ENCODE measurements at places on chromosomes 4 and X.

DNA sequence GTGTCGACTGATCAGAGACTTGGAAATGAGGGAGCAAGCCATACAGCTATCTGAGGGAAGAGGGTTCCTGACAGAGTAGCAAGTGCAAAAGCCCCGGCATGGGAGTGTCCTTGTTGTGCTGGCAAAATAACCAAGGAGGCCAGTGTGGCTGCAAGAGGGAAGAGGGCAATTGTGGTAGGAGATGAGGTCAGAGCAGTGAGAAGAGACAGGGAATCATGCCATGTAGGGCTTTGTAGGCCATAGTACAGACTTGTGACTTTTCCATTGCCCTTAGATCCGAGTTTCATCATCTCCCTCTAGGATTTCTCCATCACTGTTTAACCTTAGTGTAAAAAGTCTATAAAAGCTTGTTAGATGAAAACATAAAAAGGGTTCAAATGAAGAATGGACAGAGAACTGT, 76.2 kb downstream of the DOCK11 start:
- no peak for DNase-seq

- DNase-seq, result no peak
These were observed 24.8 kb upstream of the CYBB start for GRCh38 chrX:37755025-37755424.

DNA sequence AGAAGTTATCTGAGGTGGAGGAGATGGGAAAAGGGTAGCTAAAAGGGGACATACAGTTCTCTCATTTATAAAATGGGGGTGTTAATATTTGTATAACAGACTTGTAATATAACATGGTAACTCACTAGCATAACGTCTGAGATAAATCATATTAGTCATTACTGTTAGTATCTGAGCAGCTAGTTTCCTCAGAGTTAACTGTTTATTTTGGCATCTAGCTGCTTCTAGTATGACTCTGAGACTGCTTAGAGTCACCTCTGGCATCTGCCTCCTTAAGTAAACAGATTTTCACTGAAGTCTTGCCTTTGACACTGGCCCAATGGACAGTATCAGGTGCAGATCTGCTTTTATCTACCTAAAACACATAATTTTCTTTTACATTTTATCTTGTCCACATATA, 58.1 kb downstream of the SLC30A9 start:
- peak; percentile 45 for DNase-seq

DNA sequence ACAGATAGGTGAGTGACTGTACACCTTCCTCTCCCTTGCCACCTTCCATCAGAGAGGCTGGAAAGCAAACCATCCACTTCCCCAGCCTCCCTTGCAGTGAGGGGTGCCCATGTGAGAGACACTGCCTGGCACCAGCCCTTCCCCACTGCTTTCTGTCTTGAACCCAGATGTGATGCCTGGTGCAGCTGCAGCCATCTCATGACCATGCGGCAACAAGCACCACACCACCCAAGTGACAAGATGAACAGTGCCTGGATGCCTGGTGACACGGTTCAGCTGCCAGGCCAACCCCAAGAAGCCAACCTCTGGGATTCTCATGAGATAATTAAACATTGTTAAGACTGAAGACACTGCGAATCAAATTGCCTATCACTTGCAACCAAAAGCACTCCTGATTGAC, 31.4 kb downstream of the OTOP1 start:
- no peak for DNase-seq

GRCh38 chrX:68072041-68072440, 361.3 kb downstream of the OPHN1 start:
- no peak for DNase-seq

- peak; percentile 27 for DNase-seq
These were observed 807 bp downstream of the PGRMC1 start for GRCh38 chrX:119236623-119237561.

- DNase-seq, result no peak
These were observed 67.1 kb downstream of the PPP2R2C start for GRCh38 chr4:6405397-6405706.

GRCh38 chrX:130728208-130728607, 174.8 kb downstream of the ENOX2 start:
- DNase-seq, result no peak

- DNase-seq, result no peak
These were observed 434.4 kb upstream of the FAM47C start for GRCh38 chrX:36573720-36574119.

- no peak for DNase-seq
These were observed 1814.9 kb downstream of the STIM2 start for GRCh38 chr4:28675582-28675981.

- DNase-seq, result no peak
These were observed 1995.9 kb downstream of the C4orf33 start for GRCh38 chr4:131091896-131092295.

- DNase-seq, result no peak
These were observed 31.3 kb downstream of the HAND2 start for GRCh38 chr4:173498771-173499170.

GRCh38 chr4:152307669-152308068, 228.2 kb downstream of the FBXW7 start:
- no peak for DNase-seq

DNA sequence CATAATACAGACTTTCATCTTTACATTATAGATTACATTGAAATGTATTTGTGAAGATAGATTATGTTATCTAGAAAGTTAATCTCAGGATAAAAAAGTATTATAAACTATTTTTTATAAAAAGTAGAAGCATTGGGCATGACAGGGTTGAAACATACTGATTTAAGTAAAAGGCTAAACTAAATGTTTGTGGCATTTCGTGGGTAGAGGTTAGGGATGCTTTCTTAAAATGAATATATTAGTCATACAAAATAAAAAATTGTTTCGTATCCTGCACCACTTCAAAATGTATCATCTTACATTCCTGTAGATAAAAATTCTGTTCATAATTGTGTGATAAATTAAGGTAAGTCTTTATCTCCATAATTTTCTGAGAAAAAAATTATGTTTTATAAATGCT, 603.6 kb downstream of the SPRY1 start:
- no peak for DNase-seq

GRCh38 chrX:148316446-148316845, 184.0 kb upstream of the AFF2 start:
- DNase-seq, result no peak

DNA sequence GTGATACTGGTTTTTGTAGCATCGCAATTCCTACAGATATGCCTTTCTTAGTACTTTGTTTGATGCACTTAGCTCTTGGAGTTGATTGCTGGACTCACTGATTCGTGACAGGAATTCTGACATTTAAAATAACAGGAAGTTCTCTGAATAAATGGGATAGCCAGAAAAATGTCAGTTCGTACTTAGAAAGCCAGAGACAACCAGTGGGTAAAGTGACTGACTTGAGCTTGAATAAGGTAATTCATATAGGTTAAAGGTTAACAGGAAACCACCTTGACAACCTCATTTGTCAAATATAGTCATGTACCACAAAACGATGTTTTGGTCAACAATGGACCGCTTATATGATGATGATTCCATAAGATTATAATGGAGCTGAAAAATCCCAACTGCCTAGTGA, 181.4 kb downstream of the RPA4 start:
- no peak for DNase-seq

- no peak for DNase-seq
These were observed 134.0 kb upstream of the PDLIM3 start for GRCh38 chr4:185669288-185669687.

- DNase-seq, result no peak
These were observed 75.2 kb upstream of the NUDT6 start for GRCh38 chr4:122997463-122998101.

DNA sequence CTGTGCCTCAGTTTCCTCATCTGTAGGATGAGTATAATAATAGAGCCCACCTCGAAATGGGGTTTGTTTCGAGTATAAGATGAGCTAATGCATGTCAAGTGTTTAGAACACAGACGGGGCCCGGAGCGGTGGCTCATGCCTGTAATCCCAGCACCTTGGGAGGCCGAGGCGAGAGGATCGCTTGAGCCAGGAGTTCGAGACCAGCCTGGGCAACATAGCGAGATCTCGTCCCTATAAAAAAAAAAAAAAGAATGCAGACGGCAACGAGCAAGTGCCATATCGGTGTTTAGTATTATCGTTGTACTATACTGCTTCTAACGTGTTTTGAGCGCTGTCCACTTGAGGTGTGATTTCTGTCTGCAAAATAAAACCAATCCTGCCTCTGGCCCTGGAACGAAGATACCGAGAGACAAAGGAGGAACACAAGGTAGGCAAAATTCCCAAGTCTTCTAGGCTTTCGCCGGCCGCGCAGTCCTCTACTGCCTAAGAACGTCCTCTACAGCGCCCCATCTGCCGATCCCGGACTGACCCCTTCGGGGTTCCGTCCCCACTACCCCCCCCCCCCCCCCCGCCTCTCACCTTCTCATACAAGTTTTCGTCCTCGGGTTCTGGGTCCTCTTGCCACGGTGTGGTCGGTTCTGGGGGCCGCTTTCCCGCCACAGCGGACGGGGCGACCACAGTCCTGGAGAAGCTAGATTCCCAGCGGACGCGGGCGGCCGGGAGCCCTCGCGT, 442 bp downstream of the NDUFB11 start:
- DNase-seq, result no peak

DNA sequence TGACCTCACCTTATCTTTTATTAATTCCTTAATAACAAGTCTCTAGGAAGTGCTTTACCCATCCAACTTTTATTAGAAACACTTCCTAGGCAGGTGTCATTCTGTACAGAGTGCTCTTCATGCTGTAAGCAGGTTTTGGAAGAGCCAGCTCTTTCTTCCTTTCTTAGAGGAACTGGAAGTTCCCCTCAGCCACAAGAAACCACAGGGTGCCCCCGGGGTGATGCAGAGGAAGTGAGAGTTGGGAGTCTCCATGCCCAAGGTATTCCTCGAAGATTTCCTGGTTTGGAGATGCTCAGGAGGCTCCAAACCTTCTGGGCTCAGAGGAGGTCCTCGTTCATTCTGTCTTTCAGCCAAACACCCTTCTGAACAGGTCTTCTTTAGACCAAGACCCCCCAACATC, 83.8 kb downstream of the EGF start:
- no peak for DNase-seq

- no peak for DNase-seq
These were observed 4.8 kb downstream of the MSANTD1 start for GRCh38 chr4:3253808-3254207.

DNA sequence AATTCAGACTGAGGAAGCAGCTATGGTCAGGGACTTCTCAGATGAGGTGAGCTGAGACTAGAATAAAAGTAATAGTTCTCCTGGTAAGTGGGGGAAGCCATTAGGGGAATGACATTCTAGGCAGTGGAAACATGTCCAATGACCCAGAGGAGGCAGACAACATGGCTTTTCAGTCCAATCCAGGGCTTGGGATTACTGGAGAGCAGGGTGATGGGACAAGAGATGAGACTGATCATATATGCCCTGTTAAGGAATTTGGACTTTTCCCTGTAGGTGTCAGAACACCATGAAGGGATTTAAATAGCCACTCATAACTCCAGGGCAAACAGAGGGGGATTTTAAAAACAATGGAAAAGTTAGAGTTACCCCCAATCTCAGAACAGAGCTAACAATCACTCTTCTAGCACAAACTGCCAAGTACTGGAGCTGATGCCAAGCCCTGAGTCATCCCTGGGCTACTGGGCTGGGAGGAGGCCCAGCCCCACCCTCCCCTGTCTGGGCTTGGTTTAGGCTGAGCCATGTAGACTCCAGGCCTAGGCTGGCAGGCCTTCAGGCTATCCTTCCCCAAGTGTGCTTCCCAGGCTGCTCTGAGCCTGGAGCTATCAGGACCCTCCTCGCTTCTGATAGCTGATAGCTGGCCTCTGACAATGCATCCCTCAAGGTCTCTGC, 22.7 kb upstream of the MSN start:
- peak; percentile 33 for DNase-seq

GRCh38 chrX:30568136-30568535, 9.4 kb downstream of the TASL start:
- no peak for DNase-seq

DNA sequence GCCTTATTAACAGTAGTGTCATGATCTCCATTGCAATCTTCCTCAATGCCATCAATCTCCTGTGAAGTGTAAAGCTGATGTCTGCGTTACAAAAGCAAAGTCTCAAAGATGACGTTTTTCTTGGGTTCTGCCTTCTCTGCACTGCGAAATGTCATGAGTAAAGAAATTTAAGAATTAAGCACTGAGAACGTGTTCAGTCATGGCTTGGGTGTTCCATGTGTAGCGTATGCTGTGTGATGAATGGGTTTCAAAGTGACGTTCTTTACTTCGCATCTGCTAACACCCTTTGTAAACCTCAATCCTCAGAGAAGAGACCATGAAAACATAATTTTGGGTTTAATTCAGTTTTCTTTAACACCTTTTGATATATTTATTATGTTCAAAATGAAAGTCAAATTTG, 999 bp downstream of the NAP1L5 start:
- no peak for DNase-seq

GRCh38 chrX:49291615-49292337, 11.7 kb upstream of the GAGE10 start:
- peak; percentile 10 for DNase-seq

- no peak for DNase-seq
These were observed 91.7 kb upstream of the HPF1 start for GRCh38 chr4:169849456-169849855.

GRCh38 chr4:39571054-39571453, 43.8 kb upstream of the UGDH start:
- DNase-seq, result no peak

- DNase-seq, result peak; percentile 54
These were observed 193.5 kb upstream of the C1QTNF7 start for GRCh38 chr4:15234116-15234855.

DNA sequence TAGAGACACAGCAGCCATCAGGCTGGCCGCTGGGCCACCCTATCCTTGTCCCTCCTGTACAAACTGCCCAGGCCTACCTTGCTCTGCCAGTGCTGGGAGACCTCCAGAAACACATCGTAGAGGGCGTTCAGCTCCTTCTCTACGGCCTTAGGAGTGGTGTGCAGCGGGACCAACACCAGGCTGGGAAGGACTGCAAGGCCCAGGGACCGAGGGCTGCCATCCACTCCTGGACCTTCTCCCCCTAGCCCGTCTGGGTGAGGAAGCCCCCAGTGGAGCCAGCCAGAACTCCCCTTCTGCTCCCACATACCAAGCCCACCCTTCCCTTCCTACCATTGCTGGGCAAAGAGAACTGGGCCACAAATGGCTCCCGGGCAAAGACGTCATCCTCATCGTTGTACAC, 5.0 kb downstream of the RPL10 start:
- no peak for DNase-seq

All from AG04450 (cell line).